Sciatic nerve (tissue), 2 donors: ENCODE measurements at places on chromosomes 7 and 10. TPM values are rescaled to one million over a fixed set of nuclear protein-coding genes. Genes with fewer than 3 reads are reported as not detected.

The MLXIPL gene
- total RNA-seq: 23.8 TPM

The CRYGN gene
- 3.9 TPM for total RNA-seq

The TECPR1 gene
- 34.9 TPM for total RNA-seq

GRCh38 chr7:3033581-3033980 is 10.1 kb downstream of the CARD11 start:
- no peak for DNase-seq

GRCh38 chr7:67620216-67620933 is 623.7 kb downstream of the TYW1 start:
- no peak for DNase-seq

GRCh38 chr10:535051-535450 is 154.4 kb downstream of the DIP2C start:
- no peak for DNase-seq

- DNase-seq: no peak
These were observed 13.7 kb upstream of the ZSCAN21 start for GRCh38 chr7:100035876-100036275.

GRCh38 chr7:88589927-88590326 is 169.6 kb upstream of the ZNF804B start:
- DNase-seq: no peak
